NCI-H2107 (cell line): ENCODE measurements at places on chromosomes 11 and 22.

- DNase-seq: no peak
Measured at GRCh38 chr11:115682888-115683287, 178.7 kb upstream of the CADM1 start.

DNA sequence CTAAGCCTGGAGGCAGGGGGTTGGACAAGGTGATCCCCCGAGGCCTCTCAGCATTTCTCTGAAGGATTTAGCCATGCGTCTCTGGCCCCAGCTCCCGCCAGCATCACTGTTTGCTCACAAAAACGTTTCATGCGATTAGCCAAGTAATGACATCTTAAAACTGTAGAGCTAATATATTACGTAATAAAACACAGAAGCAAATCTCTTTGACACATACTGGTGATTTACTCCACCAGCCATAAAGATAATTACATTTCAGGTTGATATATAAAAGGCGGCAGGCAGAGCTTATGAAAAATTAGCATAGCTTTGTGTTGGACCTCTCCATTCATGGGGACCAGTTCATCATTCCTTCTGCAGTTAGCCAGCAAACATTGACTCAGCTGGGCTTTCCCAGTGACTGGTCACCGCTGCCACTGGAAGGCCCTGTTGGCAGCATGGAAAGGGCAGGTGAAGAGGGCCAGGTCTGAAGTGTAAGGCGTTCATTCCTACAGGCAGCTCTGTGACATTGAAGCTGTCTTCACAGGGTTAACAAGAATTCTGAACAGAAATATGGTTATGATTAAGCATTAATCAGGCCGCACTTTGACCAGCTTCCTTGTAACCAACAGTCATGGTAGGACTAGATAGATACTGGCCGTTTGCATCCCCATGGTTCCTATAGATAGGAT lies 150.3 kb downstream of the NECTIN1 start:
- DNase-seq: no peak

DNA sequence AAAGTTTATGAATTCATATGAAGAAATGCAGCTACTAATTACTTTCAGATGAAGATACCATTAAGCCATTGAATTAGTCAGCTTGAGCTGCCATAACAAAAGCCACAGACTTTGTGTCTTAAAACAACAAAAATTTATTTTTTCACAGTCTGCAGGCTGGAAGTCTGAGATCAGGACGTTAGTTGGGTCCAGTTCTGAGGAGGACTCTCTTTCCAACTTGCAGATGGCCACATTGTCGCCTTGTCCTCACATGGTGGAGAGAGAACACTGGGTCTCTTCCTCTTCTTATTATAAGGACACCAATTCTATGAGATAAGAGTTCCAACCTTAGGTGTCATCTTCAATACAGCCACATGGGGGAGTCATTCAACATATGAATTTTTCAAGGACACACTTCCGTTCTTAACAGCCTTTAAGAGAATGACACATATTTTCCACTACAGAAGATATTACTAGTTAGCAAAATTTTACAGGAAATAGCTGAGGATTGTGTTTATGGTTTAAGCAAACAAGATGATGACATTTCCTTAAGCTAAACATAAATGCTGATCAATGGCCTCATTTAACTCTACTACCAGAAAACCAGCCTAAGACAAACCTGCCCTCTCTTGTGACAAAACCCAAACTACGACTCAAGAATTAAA lies 56.0 kb downstream of the DCUN1D5 start:
- DNase-seq: no peak

GRCh38 chr11:88310246-88310645 lies 27.3 kb downstream of the CTSC start:
- DNase-seq: no peak

DNA sequence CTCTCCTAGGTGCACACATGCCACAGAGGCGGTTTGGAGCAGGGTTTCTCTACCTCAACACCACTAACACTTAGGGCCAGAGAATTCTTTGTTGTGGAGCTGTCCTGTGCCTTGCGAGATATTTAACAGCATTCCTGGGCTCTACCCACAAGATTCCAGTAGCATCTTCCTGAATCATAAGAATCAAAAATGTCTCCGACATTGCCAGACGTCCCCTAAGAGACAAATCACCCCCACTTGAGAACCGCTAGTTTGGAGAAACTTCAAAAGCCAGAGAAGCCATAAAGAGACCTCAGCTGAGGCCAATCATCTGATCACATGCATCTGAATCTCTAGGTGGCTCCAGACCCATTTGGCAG lies 16.1 kb downstream of the MFNG start:
- no peak for DNase-seq

DNA sequence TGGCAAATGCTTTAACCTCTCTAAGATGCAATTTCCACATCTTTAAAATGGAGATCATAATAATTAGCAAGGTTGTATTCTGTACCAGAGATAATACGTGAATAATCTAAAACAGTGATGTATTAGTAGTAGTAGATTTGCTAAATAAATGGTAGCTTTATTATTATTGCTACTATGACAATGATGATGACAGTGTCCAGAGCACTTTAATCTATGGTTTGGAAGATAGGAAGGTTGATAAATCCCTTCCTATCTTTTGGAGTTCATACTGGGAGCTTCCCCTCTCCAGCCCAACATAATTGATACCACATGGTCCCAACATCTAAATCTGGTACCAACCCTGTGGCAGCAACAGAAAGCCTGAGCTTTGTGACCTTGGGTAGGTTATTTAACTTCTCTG lies 267.8 kb downstream of the FAT3 start:
- no peak for DNase-seq

- no peak for DNase-seq
Measured at GRCh38 chr11:105241136-105241535, 101.6 kb upstream of the CARD18 start.

DNA sequence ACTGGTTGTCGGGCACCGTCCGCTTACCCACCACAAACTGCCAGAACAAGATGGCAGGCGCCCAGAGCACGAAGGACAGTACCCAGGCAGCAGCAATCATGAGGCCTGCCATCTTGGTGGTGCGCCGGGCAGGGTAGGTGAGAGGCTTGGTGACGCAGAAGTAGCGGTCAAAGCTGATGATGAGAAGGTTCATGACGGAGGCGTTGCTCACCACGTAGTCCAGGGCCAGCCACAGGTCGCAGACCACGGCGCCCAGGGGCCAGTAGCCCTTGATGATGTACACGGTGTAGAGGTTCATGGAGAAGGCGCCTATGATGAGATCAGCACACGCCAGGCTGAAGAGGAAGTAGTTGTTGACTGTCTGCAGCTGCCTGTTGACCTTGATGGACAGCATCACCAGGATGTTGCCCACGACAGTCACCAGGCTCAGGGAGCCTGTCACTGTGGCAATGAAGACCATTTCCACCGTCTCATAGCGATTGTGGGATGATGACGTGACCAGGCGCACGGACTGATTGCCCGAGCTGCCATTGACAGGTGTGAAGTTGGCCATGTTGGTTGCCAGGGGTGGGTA lies 4.6 kb downstream of the MDK start:
- DNase-seq: no peak

DNA sequence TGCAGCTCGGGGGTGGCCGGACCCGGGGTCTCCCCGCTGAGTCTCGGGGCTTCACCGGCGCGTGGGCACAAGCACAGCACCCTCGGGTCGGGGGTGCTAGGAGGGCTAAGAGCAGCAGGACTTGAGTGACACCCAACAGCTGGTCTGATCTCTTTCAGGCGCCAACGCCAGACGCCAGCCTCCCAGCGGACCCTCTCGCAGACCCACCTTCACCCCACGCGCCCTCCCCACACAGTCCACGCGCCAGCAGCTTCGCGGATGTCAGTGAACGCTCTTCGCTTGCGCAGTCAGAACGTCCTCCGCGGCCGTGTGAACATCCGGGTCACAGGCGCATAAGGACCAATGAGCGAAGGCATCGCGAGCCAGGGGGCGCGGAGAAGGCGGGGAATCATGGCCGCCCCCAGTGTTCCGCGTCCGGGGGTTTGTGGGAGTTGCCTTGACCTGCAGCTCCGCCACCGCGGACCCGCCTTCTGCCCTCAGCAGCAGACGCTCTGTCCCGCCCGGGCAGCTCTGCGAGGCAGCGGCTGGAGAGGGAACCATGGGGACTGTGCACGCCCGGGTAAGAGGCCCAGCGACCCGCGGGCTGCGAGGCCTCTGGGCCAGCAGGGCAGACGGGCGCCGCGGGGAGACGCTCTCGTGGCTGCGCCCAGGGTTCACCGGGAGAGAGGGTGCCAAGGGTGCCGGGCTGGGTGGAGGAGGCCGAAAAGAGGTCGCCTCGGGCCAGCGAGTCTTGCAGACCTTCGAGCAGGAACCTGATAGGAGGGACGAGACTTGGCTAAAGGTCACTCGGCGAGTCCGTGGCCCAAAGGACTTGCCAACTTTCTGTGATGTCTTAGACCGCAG lies at the start of gene SAMM50:
SAMM50 (plus strand) TSS at position 403 of the 843 bp plus-strand sequence; CDS start at position 539, 136 bp downstream.
- peak; percentile 42 for DNase-seq

DNA sequence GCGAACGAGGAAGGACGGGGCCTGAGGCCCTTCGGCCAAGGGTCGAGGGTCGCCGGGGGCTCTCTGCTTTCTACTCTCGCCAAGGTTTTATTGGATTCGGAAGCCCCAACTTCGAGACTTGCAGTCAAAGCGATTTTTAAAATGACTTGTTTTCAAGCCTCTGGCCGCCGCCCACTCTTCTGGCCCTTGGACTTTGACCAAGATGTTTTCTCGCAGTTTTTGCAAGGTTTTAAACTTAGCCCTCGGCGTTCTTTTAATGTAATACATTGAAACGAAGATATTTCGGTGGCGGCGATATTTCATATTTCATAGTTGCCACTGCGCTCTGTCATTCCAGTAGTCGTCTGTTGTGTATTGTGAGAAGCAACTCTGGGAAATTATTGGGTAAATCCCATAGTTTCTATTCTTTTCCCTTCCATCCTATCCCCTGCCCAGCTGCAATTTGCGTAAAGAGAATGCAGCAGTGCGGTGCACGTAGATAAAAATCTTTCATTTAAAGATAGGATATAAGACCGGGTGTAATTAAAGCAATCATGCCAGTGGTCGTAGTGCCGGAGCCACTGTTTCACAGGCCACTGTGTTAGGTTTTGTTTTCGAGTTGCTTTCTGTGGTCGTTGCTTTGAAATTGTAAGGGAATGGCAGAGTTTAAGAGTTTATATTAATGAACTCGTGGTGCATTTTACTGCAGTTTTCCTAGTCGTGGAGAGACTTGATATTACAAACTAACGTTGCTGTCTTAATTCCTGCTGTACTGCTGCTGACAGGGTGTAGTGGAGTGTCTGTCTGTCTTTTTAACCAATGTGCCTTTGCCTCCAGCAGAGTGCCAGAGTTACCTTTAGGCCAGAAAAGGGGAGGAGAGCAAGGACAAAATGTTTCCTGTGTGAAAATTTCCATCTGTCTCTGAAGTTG lies 702 bp downstream of the BIRC2 start:
- no peak for DNase-seq

DNA sequence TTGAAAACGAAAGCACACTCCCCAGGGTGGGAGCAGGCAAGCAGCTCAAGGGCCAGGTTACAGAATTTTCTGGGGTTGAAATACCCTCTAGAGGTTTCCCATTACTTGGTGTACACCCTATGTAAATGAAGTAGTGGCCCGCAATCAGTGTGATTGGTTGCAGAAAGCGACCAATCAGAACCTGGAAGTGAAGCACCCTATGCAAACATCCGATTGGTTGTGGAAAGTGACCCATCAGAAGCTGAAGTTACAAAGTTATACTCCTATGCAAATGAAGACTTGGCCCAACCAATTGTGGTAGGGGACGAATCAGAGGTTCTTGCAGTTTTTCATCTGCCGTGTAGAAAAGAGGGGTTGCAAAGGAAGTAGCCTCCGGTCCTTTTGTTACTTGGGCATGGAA lies 19.2 kb downstream of the PRR5 start:
- no peak for DNase-seq

DNA sequence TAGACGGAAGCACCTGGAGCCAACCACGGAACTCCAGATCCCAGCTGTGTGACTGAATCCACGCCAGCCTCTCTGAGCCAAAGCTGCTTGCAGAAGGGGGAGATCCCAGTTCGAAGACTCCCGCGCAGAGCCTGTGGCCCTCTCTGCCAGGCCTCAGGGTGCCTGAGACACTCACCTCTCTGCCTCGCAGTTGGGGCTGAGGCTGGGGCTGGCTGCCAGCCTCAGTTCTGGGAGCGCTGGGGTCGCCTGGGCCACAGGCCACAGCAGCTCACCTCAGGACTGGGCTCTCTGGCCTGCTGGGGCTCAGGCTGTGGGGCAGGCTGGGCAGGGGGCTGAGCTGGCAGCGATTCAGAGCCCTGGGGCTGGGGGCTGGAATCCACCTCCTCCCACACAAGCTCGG lies 8.2 kb upstream of the IGF2 start:
- DNase-seq: no peak

DNA sequence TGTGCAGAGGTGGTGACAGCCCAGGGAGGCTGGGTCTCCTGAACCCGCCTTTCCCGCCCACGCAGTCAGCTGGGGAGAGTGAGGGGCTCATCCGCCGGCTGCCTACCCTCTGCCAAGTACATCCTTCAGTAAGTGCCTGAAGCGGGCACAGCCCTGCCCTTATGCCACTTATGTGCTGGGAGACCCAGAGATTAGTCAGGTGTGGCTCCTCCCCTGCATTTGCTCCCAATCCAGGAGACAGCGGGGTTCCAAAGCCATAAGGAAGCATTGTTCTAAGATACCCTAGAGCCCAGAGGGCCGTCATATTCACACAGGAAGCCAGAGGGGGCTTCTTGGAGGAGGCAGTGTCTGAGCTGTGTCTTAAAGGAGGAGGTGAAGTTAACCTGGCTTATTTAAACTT lies 5.8 kb upstream of the PPP6R3 start:
- no peak for DNase-seq

DNA sequence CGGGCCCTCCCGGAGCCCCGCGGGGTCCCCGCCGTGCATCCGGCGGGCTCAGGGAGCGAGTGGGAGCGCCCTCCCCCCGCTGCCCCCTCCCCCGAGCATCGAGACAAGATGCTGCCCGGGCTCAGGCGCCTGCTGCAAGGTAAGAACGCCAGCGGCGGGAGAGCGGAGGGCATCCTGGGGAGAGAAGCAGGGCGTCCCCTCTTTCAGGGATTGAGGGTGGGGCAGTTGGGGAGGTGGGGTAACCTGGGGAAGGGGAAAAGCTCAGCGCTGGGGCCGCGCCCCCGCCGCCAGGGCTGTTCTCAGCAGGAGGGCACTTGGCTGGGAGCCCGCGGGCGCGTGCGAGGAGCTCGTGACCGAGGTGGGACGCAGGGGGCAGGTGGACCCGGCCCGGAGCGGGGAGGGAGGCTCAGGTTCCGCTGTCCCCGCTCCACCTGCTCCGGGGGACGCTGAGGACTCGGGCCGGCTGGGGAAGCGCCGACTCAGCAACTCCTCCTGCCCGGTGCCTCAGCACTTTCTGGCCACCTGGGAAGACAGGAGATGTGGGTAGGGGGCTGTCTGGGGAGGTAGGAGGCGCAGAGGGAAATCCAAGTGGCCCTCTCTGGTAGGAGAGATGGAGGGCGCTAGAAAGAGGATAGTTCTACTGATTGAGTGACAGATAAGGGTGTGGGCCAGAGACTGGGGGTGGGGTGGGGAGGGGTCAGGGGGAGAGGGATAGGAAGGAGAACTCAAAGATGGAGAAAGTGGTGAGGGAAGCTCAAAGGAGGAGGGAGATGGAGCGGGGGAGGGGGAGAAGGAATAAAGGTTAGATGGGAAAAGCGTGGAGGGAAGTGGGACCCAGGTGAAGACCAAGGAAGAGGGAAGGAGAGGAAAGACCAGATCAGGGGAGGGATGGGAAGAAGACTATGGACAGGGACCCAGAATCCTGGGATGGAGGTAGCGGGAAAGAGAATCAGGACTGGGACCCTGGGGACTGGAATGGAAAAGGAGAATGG lies 726 bp downstream of the RTN4RL2 start:
- DNase-seq: no peak
